ENCODE measurements at places on chromosomes 1 and 21. TPM values are rescaled to one million over a fixed set of nuclear protein-coding genes. Genes with fewer than 3 reads are reported as not detected.

The KCND3 gene
- polyA plus RNA-seq = 0.93 TPM

The C1orf185 gene
- polyA plus RNA-seq = not detected

The ETV3L gene
- not detected for polyA plus RNA-seq

The CTSS gene
- polyA plus RNA-seq = 10.8 TPM

The AGL gene
- polyA plus RNA-seq = 32.8 TPM

The PHC2 gene
- 115 TPM for polyA plus RNA-seq

The LCE3E gene
- not detected for polyA plus RNA-seq

The SLC1A7 gene
- 0.08 TPM for polyA plus RNA-seq

The TNFRSF9 gene
- polyA plus RNA-seq = 0.11 TPM

The C1orf141 gene
- polyA plus RNA-seq = not detected

The FGR gene
- polyA plus RNA-seq = 2.1 TPM

The RSPO1 gene
- polyA plus RNA-seq = 4.0 TPM

The CSF1 gene
- polyA plus RNA-seq = 8.4 TPM

DNA sequence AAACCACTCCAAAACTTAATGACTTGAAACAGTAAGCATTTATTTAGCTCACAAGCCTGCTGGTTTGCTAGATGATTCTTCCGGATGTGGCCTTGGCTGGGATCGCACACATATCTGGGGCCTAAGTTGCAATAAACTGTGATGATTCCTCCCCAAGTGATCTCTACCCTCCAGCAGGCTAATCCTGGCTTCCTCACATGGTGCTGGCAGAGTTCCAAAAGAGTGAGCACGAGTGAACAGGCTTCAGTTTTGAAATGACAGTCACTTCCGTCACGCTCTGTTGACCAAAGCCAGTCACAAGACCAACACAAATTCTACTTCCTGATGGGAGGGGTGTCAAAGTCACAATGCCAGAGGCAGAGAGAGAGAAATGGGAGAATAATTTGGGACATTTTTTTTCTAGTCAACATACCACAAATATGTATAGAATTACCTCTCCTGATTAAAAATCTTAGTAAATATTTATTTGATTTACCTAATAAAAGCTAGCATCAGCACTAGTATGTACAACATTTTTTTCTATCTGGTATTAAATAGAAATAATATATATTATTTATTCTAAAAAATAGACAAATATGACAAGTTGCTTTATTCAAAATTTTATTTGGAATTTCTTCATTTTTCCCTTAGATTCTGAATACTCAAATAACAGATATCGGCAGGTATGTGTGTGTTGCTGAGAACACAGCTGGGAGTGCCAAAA lies 292.7 kb downstream of the TPR start:
- DNase-seq = peak; percentile 74

- DNase-seq = no peak
These were observed 210.4 kb upstream of the RUNX1 start for GRCh38 chr21:35259457-35259856.

DNA sequence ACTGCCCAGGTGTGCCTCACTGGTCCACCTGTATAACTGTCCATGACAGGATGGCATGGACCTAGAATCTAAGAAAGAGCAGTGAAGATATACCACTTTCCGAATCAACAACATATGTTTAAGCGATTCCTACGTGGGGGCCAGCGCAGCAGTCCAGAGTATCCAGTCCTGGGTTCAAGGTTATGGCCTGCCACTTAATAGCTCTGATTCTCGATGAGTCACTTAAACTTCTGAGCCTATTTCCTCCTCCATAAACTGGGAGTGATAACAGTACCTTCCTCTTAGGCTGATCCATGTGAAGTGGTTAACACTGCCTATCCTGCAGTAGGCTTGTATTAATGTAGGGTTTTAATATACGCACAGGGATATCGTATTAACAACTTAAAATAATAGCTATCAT lies 2.8 kb downstream of the STPG1 start:
- no peak for DNase-seq

GRCh38 chr1:232538224-232538942 lies 91.5 kb downstream of the SIPA1L2 start:
- no peak for DNase-seq

GRCh38 chr1:47580451-47580995 lies 142.7 kb downstream of the FOXD2 start:
- no peak for DNase-seq

- no peak for DNase-seq
These were observed 8.2 kb downstream of the THRAP3 start for GRCh38 chr1:36232212-36233095.

- no peak for DNase-seq
These were observed 71.7 kb downstream of the NRIP1 start for GRCh38 chr21:14993115-14993514.

DNA sequence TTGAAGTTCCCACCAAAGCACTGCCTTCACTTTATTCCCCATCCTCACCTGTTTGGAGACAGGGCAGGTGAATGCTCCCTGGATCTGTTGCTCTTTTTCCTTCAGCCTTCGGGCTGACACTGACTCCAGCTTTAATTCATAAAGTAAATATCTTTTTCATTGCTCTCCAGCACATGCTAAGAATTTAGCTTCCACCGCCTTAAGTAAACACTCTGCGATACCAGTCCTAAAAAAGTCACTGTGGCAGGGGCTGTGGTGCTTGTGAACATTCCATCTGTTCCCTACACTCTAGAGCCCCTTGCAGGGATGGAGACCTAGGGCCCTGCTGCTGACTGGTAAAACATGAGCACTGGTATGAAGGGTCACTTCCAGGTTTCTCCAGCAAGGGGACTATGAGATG lies 896 bp upstream of the PLA2G2A start:
- no peak for DNase-seq

- DNase-seq = no peak
These were observed 38.2 kb downstream of the PKNOX1 start for GRCh38 chr21:43012596-43012995.

- no peak for DNase-seq
These were observed 6.5 kb upstream of the S100A7 start for GRCh38 chr1:153466908-153467307.

- DNase-seq = no peak
These were observed 7.1 kb downstream of the BECN2 start for GRCh38 chr1:241964550-241965282.

DNA sequence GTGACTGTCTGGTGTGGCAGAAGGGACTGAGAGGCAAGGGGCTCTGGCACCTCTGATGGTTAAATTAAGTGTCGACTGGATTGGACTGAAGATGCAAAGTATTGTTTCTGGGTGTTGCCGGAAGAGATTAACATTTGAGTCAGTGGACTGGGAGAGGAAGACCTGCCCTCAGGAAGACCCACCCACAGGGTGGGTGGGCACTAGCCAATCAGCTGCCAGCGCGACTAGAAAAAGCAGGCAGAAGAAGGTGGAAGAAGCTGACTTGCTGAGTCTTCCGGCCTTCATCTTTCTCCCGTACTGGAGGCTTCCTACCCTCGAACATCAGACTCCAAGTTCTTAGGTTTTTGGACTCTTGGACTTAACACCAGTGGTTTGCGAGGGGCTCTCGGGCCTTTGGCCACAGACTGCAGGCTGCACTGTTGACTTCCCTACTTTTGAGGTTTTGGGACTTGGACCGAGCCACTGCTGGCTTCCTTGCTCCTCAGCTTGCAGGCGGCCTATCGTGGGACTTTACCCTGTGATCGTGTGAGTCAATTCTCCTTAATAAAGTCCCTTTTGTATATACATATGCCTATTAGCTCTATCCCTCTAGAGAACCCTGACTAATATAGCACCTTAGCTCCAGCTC lies 79.6 kb downstream of the KAZN start:
- DNase-seq = no peak

- no peak for DNase-seq
These were observed 26.0 kb upstream of the SLAMF9 start for GRCh38 chr1:159980076-159980475.

- no peak for DNase-seq
These were observed 104.8 kb downstream of the PAX7 start for GRCh38 chr1:18735224-18735997.

DNA sequence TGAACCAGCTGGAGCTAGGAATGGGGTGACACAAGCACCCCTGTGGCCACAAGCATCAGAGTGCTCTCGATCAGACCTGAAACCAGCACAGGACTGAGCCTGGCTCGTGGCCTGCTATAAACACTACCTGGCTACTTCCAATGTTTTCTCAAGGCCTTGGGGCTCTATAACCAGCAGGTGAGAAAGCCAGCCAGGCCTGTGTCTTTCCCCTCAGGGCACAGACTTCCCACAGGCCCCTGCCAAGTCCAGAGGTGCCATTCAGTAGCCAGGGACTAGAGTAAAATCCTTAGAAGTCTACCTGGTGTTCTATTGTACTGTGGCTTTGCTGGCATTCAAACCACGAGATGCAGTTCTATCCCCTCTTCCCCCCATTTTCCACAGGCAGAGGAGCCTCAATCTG lies 22.6 kb downstream of the OR2G3 start:
- no peak for DNase-seq

GRCh38 chr21:16741141-16741665 lies 771.6 kb upstream of the CXADR start:
- no peak for DNase-seq

- DNase-seq = no peak
These were observed 49.7 kb upstream of the EPB41 start for GRCh38 chr1:28864695-28865094.

- no peak for DNase-seq
These were observed 217.2 kb upstream of the C1orf105 start for GRCh38 chr1:172203135-172203823.

- no peak for DNase-seq
These were observed 2.3 kb downstream of the PADI3 start for GRCh38 chr1:17251246-17251645.

GRCh38 chr1:103230061-103230460 lies 121.7 kb upstream of the COL11A1 start:
- DNase-seq = no peak

- DNase-seq = no peak
These were observed 6.3 kb downstream of the KIF17 start for GRCh38 chr1:20711285-20712214.

- DNase-seq = no peak
These were observed 56.7 kb downstream of the AKT3 start for GRCh38 chr1:243793298-243793697.

- no peak for DNase-seq
These were observed 378 bp downstream of the ANKRD65 start for GRCh38 chr1:1420654-1421141.

- no peak for DNase-seq
These were observed 144.0 kb upstream of the ZRANB2 start for GRCh38 chr1:71224741-71225377.

DNA sequence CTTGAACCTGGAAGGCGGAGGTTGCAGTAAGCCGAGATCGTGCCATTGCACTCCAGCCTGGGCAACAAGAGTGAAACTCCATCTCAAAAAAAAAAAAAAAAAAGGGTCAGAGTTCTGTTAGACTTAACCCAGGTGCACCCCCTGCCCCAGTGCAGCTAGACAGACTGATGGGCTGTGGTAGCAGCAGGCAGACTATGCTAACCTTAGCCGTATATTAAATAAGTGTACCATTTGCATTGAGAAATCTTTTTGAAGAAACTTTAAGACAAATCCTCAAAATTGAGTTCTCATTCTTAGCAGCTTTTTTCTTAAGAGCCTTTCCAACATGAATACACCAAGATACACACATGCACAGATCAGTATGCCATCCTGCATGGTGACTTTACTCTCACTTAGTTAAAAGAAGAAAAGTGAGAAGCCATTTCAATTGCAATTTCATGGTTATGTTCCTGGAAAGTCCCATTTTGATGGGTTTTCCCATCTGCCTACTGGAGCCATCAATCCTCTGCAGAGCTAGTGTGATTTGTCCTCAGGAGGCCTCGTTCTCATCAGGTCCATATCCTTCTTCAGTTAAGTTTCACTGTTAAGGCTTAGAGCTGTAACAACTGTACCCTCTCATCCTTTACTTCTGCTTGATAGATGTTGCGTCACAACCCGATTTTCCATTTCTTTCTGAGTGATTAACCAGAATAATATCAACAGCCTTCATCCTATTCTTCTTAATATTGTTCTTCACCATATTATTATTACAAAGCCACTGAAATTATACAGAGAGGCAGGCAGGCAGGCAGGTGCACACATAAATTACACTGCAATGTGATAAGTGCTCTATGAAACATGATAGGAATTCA lies 7.3 kb downstream of the FCRLB start:
- DNase-seq = no peak

DNA sequence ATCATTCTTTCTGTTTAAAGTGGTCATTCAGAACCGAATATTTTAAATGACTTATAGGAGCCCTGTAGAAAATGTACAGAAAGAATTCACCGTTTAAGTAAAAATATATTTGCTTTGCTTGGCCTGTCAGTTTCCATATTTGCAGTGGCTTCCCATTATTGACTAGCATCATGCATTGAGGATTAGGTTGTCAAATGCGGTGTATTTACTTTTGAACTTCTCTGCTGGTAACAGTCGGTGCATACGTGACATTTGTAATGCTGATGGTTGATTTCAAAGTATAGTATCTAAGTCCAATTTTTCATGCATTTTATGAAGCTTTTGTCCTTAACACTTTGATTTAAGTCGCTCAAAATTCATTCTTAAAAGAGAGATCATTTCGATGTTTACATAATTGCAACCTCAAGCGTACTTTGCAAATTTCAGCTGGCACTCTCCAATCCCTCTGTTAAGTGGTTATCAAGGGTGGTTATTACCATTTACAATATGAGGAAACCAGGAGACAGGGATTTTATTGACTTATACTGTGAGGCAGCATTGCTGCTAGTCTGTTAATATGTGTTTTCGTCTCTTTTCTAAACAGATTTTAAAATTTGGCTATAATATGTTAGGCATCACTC lies 201.6 kb downstream of the SDCCAG8 start:
- DNase-seq = no peak

- no peak for DNase-seq
These were observed 170.0 kb upstream of the L1TD1 start for GRCh38 chr1:62024690-62025089.

DNA sequence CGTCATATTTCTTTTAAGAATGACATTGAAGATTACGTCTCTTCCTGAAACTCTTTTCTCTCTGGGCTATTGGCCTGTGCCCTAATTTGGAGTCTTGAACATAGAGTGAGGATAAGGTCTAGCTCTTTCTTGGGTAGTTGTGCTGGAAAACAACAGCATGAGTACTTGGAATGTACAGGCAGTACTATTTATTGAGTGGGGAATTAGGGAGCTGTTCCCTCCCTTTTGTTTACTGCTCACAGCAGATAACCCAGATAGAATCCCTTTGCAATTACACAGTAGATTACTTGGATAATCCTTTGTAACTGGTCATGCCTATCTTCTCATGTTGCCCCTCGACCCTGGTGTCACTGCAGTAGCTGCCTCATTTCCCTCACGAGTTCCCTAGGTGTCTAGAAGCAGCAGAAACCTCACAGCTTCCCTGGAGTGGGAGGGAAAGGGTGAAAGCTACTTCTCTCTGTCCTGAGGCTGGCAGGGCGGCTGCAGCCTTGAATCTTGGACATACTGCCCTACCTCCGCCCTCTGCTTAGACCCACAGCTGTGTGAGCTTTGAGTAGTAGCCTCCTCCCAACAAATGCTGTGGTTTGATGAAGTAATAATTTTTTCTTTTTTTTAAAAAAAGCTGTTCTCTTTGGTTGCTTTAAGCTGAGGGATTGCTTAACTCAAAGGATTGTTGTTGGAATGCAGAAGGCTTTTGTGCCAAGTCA lies 70.6 kb downstream of the FGGY start:
- no peak for DNase-seq

Data from right renal pelvis (tissue), 4 donors.